ENCODE measurements at places on chromosomes 5 and 9.

DNA sequence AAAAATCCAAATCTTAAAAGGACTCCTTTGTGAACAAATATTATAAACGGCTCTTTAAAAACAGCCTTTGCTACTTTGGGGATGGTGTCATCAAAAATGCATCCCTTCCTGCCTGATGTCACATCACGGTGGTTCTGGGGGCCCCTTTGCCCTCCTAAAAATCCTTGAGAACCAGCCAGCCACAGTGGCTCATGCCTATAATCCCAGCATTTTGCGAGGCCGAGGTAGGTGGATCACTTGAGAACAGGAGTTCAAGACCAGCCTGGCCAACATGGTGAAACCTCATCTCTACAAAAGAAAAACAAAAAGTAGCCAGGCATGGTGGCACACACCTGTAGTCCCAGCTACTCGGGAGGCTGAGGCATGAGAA lies 43.9 kb downstream of the FNBP1 start:
- no peak for DNase-seq

- no peak for DNase-seq
These were observed 30.2 kb downstream of the CACNA1B start for GRCh38 chr9:137907776-137908175.

- no peak for DNase-seq
These were observed 4.5 kb upstream of the MOB3B start for GRCh38 chr9:27534131-27534530.

- no peak for DNase-seq
These were observed 118.0 kb downstream of the EGFLAM start for GRCh38 chr5:38376404-38376803.

- no peak for DNase-seq
These were observed 51.3 kb upstream of the GOLPH3 start for GRCh38 chr5:32225445-32225844.

- DNase-seq, result peak; percentile 55
These were observed 22.3 kb downstream of the WWC1 start for GRCh38 chr5:168313596-168314204.

Data from SW480 (cell line).